SK-N-SH (cell line): ENCODE measurements at places on chromosomes 12 and 14.

DNA sequence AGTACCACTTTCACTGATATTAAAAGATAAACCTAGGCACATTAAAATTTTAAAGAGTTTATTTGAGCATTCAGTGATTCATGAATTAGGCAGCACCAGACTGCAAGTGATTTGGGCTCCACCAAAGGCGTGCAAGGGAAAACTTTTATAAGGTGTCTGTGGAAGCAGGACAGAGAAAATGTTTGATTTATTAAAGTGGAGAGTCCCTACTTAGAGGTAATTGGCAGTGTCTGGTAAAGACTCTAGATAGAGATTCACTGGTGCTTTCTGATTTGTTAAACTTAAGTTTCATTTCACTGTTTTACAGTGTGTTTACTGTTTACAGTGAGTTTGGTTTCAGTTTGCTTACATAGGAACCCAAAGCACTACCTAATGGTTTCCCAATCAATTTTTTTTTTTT is 72.8 kb downstream of the ANKS1B start:
- DNase-seq: no peak

DNA sequence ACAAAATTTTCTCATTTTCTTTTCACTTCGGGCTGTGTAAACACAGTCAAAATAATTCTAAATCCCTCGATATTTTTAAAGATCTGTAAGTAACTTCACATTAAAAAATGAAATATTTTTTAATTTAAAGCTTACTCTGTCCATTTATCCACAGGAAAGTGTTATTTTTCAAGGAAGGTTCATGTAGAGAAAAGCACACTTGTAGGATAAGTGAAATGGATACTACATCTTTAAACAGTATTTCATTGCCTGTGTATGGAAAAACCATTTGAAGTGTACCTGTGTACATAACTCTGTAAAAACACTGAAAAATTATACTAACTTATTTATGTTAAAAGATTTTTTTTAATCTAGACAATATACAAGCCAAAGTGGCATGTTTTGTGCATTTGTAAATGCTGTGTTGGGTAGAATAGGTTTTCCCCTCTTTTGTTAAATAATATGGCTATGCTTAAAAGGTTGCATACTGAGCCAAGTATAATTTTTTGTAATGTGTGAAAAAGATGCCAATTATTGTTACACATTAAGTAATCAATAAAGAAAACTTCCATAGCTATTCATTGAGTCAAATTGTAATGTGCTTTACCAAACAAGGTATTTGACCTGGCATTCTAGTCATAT is 4.8 kb downstream of the CDKN1B start:
- no peak for DNase-seq

DNA sequence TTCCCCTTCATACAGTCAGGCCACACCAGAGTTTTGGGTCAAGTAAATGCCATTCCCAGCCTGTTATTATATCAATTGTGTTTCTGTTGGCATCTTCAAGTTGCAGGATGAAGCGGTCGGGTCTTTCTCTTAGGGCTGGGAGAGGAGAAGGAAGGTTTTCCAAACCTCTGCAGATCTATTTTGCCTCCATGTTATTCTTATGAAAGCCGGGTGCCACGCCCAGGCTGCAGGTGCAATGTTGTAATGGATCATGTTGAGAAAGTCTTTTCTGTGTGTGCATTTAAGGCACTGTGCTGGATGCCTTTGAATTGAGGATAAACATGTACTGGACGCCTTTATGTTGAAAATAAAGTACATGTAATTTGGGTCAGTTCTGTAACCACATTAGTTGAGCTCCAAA is 164.4 kb upstream of the HIF1A start:
- no peak for DNase-seq

DNA sequence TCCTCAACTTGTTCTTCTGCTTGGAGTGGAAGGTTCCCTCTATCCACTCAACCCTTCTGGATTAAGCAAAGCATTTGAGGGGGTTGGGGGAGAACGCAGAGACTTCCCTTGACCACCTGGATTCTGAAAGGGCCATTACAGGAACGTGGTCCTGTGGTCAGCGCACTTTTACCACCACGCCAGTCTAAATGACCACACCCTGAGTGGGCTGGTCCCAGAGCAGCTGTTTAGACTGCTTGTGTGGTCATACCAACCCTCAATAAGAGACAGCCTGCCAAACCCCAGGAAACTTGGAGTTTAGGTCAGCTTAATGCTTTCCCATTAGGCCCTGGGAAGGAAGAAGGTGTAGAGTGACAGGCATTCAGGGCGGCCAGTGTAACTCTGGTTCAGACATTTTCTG is 165.5 kb upstream of the ATP2B1 start:
- DNase-seq: no peak

GRCh38 chr12:130932061-130932930 is 21.4 kb upstream of the ADGRD1 start:
- no peak for DNase-seq

- no peak for DNase-seq
Measured at GRCh38 chr14:100567877-100568163, 19.4 kb downstream of the BEGAIN start.

DNA sequence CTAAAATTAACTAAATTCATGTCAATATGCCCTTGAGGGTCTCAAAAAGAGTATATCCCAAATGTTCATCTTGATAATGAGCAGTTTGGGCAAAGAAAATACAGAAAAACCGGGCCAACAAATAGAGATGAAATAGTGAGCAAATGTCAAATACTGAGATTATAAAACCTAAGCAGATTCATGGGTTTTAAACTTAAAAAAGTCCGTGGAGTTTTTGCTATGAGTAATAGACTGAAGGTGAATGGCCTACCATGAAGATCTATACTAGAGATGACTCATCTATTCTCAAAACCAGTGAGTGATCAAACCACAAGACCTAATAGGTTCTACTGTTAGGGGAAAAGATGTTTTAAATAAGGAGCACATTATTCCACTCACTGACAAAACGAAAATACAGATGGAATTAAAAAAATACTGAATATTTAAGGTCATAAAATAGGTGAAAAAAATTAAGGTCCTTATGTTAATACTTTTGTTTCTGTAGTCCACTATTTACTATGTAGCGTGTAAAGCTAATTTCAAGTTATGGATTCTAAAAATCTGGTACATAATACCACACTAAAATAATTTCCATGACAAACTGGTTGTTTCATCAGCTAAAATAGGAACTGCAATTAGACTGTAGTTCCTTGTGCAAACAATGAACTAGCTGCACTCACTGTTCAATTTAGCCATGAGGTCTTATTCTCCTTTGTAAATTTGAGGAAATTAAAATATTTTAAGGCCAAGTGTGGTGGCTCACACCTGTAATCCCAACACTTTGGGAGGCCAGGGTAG is 5.0 kb downstream of the HNRNPC start:
- no peak for DNase-seq

DNA sequence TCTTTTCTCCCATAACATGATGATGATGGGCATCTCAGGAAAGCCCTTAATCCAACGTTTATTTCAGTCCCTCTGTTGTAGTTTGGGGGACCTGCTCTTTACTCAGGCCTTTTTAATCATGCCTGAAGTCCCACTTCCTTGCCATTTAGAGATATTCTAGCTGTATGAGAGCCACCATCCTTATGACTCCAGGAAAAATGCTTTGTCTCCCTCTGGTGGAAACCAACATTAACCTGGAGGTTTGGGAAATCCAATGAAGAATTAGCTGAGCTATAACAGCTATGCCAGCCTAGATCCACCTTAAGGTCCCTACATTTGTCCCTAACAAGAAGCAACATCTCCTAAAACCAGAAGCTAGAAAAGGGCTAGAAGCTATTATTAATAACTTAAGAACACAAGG is 1399.1 kb downstream of the LRFN5 start:
- DNase-seq: no peak

DNA sequence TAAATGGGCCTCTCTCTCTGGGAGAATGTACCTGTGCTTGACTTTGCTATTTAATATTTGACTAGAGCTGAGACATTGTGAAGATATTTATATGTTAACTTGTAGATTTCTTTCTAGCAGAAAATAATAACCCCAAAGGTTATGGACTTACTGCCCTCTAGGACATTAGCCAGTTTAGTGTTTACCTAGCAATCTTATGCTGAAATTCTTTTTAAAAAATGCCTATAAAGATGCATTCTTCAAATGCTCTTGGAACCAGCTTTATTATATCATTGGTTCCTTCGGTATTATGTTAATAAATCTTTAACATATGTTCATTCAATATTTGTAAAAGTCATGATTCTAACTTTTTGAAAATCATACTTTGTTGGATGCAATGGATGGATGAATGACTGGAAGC is 28.0 kb downstream of the GPR19 start:
- DNase-seq: no peak

GRCh38 chr12:71282925-71283324 is 125.1 kb upstream of the TSPAN8 start:
- no peak for DNase-seq
